ENCODE measurements at places on chromosomes 5 and 9.
A peak's percentile ranks its signal among the peaks of the same experiment; 100 is the strongest.

DNA sequence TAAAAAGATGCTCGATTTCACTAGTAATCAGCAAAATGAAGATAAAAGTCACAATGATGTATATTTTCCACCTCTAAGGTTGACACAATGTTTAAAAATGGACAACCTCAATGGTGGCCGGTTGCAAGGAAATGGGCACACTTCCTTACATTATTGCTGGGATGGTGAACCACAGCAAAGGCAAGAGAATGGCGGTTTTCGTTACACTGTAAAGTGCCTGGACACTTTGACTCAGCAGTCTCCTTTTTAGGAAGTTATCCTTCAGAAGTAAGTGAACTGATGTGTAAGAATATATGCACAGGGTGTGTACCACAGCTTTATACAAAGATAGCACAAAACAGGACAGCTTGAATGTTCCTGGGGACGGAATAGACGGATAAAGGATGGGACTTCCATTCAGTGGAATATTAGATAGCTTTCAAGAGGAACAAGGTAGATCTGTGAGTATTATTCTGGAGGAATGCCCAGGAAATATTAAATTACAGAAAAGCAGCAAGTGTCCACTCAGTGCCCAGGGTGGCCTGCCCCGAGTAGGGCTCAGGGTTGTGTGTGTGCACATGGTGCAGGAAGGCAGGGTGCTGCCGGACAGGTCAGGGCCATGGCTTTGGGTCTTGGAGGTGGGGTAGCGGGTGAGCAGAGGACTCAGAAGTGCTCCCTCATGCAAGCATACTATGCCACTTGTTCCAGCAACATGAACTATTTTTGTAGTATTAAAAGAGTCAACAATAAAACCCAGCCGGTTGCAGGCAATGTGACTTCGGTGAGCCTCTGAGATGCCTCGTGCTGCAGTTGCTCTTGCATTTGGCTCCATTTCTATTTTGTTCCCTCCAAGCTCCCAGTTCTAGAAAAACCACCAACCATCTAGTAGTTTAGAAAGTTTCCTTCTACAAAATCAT is 24.5 kb downstream of the GADD45G start:
- no peak for DNase-seq

DNA sequence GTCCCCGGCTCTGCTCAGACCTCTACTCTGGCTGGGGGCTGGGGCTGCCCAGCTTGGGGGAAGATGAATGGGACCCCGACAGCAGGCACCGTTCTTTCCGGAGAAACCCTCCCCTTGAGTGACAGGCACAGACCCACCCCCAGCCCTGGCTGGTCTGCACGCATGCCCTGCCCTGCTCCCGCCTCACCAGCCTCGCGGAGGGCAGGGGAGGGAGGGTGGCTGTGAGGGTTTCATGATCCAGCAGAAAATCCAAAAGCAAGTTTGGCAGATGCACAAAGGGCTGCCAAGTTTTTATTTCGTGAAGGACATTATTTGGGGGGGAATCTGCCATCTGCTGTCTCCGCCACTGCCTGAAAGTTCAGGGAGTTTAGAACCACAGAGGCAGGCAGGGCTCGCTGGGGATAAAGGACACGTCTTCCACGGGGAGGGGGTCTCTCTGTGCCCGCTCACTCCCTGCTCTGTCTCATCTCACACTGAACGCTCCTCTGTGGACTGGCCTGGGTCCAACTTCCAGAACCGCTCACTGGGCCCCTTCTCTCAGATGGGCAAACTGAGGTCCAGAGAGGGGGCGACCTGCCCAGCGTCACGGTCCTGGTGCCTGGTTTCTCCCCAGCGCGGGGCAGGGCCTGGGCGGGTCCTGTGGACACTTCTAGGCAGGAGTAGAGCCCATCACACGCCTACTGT is 92.9 kb downstream of the RXRA start:
- no peak for DNase-seq

DNA sequence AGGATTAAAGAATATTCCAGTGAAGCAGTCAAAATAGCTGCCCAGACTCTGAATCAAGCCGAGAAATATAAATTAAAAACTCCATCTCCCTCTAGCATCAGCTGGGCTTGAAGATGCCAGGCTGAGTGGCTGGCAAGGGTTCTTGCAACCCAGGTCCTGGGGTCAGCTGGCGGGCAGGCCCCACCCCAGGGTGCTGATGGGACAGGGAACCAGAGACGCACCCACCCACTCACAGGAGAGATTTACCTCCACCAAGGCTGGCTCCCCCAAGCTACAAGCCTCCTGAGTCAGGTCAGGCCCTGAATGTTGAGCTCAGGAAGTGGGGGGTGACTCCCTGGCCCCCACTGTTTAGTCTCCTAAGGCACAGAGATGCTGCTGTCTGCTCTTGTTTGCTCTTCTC is 83.9 kb upstream of the HSPA9 start:
- DNase-seq, result no peak

DNA sequence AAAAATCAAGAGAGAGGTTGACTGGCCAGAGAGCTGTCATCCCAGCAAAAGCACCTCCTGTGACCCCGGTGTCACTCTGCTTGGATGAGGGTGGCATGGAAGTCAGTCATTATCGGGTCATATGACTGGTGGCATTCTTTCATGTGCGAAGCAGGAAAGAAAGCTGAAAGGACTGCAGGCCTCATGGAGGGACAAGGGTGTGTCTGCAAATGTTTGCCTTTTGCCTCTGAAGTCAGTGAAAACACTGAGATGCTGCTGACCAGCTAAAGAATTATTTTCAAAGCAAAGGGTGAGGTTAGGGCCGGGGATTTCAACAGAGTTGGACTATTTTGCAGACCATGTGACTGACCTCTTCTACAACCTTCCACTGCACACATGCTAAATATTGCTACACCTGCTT is 298.3 kb downstream of the CSNK1G3 start:
- DNase-seq, result no peak

DNA sequence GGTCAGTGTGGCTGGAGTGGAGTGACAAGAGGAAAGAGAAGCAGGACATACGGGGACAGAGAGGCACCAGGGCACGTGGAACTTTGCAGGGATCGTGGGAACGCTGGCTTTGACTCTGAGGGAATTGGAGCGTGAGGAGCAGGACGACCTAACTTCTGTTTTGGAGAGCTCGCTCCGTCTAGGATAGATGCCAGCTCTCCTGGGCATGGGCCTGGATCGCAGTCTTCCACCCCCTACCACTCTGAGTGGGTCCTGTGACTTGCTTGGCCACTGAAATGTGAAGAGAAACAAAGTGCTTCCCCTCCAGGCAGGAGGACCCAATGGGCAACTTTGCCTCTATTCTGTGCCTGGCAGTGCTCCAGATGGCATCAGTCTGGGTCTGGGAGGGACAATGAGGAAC is 8.7 kb upstream of the SH3PXD2B start:
- no peak for DNase-seq

GRCh38 chr5:19200251-19200650 is 787.7 kb downstream of the CDH18 start:
- no peak for DNase-seq

DNA sequence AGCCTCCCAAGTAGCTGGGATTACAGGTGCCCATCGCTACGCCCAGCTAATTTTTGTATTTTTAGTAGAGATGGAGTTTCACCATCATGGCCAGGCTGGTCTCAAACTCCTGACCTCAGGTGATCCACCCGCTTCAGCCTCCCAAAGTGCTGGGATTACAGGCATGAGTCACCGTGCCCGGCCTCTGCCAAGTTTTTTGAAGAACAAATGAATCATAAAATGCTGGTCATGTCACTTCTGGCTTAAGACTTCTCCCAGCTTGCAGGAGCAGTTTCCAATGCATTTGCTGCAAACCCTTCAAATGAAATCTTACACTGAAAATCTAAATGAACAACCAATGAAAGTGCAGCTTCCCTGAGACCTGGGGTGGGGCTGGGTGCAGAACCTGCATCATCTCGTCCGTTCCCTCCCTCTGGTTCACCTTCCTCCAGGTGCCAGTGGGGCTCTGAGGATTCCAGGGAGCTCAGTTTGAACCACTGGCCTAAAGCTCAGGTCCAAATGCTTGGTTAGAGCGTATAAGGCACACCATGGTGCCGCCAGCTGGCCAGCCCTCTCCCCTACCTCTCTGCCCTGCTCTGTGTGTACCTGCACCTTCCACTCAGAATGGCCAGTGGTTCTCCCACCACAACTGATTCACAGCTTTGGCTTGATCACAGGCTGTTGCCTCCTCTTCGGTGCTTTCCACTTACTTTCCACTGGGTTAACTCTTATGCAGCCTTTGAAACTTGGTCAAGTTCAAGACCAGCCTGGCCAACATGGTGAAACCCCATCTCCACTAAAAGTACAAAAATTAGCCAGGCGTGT is 39.8 kb upstream of the FUBP3 start:
- no peak for DNase-seq

DNA sequence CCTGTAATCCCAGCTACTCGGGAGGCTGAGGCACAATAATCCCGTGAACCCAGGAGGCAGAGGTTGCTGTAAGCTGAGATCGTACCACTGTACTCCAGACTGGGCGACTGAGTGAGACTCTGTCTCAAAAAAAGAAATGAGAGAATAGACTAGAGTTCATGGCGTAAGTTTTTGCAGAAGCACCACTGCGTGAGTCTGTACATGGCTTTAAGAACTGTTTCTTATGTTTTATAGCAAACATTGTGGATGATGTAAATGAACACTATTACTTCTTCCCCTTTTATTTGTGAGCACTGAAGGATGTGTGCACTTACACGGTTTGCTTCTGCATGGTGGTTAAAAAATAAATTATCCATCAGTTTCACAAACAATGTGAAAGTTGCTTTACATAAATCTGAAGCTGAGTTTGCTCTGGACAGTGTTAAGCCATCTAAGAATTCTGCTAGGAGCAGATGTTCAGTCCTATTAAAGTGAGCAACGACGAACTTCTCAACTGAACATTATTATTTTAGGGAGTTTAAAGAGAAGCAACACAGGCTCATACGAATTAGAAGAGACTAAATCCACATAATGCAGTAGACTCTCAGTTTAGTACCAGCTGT is 52.5 kb downstream of the ZFAND5 start:
- no peak for DNase-seq

DNA sequence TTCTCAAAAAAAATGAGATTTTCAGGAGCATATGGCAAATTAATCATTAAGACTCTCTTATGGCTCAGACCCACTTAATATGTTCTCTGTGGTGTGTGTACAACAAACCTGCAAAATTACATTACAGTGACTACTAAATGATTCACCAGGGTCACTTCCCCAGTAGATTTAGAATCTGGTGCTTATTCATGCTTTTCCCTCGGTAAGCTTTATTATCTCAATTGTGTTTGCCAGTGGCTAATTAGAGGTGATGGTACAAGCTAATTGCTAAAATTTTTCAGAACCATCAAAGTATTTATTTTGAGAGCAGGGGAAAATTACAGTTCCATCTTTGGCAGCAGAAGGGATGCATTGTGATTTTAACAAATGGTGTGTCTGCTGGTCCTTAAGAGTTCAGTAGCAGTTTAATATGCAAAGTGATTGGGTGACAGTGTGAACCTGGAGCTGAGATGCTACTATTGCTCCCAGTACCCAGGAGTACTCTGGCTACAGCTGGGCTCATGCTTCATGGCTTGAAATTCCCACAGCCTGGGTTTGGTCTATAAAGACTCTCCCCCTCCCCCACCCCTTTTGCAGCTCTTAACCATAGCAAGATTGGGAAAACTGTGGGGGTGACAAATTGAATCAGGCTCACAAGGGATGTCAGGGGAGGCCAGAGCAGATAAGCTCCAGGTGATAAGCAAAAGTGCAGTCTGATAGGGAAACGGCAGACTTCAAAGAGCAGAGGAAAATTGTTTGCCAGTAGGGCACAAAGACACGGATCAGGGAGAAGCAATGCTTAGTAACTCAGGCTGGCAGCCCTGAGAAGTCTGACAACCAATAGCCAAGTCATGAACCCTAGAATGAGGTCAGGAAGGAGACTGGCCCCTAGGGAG is 92.8 kb upstream of the RAD23B start:
- no peak for DNase-seq

DNA sequence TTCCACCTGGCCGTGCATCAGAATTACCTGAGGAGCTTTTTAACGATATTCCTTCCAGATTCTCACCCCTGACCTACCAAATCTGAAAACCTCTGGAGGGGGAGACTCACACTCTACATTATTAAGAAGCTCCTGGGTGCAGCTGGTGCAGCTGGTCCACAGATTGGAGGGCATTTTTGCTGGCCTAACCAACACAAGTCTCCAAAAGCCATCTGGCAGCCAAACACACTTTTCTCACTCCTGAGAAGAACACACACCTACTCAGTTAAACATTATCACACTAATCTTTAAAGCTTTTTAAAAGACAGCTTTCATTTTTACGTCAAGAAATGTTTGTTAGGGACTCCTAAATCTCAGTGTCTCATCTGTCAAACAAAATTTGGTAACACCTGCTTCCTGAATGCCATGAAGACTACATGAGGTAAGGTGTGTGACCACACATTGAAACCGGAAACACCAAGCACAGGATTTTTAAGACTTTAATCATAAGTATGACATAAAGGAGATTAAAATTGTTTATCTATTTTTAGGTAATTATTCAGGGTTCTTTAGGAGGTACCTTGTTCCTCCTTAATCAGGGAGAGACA is 14.2 kb upstream of the PTPN3 start:
- no peak for DNase-seq

- peak; percentile 74 for DNase-seq
Observed at GRCh38 chr9:38227061-38227540, 158.1 kb upstream of the SHB start.

- DNase-seq, result no peak
Observed at GRCh38 chr5:88647901-88648300, 235.1 kb downstream of the MEF2C start.

DNA sequence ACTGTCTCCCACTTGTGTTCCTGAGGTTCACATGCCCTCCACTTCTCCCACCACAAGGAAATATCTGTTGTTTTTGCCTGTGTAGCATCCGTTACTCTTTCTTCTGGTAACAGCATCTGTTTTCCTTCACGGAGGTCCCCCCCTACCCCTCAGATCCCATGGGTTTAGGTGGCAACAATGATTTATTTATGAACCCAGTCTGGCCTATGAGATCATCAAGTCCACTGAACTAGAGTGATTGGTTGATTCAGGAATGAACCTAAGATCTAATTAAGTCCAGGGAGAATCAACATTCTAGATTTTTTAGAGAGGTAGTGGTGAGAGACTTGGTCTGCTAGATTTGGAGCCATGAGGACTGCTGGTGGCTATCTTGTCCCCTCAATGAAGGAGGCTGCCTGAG is 166.8 kb downstream of the NR3C1 start:
- DNase-seq, result no peak

- DNase-seq, result no peak
Observed at GRCh38 chr9:89394412-89394811, 76.1 kb downstream of the SECISBP2 start.

GRCh38 chr5:173962436-173962972 is 26.5 kb upstream of the C5orf47 start:
- no peak for DNase-seq

GRCh38 chr9:78118742-78119473 is 87.3 kb upstream of the GNAQ start:
- DNase-seq, result no peak

DNA sequence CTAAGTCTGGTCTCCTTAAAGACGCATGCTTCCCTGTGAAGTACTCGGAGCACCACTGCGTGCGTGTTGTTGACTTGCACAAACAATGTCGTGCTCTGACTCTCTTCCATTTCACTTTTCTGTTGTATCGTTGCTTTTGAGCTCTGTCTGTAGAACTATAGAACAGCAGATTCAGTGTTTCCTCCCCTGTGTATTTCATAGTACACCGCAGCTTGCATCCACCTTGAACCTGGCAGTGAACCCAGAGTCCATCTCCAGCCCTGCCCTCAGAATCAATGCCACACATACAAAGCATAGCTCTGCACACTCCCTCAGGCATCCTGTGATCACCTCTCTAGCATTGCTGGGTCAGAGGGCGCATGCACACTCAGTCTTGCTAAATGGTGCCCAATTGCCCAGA is 37.2 kb upstream of the ADAMTS2 start:
- no peak for DNase-seq

Measured in CD4-positive, alpha-beta T cell treated with Interleukin-15 for 1 hour (primary cell).